ENCODE measurements at places on chromosomes 2 and 18. TPM values are rescaled to one million over a fixed set of nuclear protein-coding genes. Genes with fewer than 3 reads are reported as not detected.
A peak's percentile ranks its signal among the peaks of the same experiment; 100 is the strongest.

The DCDC2C gene
- total RNA-seq = not detected

- H3K27me3 ChIP-seq = no peaks in the 10 kb centered on the region
- H3K4me3 ChIP-seq = no peak overlapping the region
These were observed 41.4 kb downstream of the FECH start for GRCh38 chr18:57544936-57545660.

The SP9 gene
- total RNA-seq = 0.11 TPM

GRCh38 chr2:233412405-233412804, 58.1 kb downstream of the DGKD start:
- H3K4me1 ChIP-seq = no peaks in the 10 kb centered on the region
- no peaks in the 10 kb centered on the region for H3K36me3 ChIP-seq
- H3K4me3 ChIP-seq = no peak overlapping the region
- H3K27ac ChIP-seq = no peak overlapping the region

GRCh38 chr2:200863782-200864175, 679 bp downstream of the CLK1 start:
- H3K4me1 ChIP-seq = peaks cover 5% of the 10 kb centered on the region
- DNase-seq = no peak
- H3K4me3 ChIP-seq = peak overlapping the region; percentile 87
- no peaks in the 10 kb centered on the region for H3K27me3 ChIP-seq
- peak overlapping the region; percentile 95 for H3K27ac ChIP-seq
- peaks cover 2% of the 10 kb centered on the region for H3K36me3 ChIP-seq

- H3K4me1 ChIP-seq = no peaks in the 10 kb centered on the region
- DNase-seq = peak; percentile 49
- no peak overlapping the region for H3K27ac ChIP-seq
- no peaks in the 10 kb centered on the region for H3K36me3 ChIP-seq
- no peak overlapping the region for H3K4me3 ChIP-seq
These were observed 583.6 kb downstream of the IRS1 start for GRCh38 chr2:226215902-226216503.

DNA sequence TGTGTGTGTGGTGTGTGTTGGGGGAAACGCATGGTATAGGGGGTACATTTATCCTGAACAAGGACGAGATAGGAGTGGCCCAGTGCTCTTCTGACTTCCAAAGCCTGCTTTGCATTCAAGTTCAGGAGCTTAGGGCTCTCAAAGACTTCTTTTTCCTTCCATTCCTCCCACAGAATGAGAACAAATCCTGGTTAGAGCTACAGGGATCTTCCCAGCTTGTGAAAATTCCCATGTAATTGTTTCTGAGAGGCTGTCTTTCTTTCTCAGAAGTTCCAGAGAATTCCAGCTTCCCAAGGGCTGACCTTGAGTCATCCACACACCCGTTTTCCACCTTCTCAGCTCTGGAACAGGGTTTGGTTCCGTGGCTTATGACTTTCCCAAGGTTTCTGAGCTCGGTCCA, 38.9 kb downstream of the FASTKD2 start:
- H3K27me3 ChIP-seq = no peaks in the 10 kb centered on the region
- peaks cover 17% of the 10 kb centered on the region for H3K4me1 ChIP-seq
- no peak overlapping the region for H3K27ac ChIP-seq
- H3K4me3 ChIP-seq = no peak overlapping the region
- H3K36me3 ChIP-seq = no peaks in the 10 kb centered on the region

- no peak for DNase-seq
- no peaks in the 10 kb centered on the region for H3K27me3 ChIP-seq
- no peaks in the 10 kb centered on the region for H3K4me1 ChIP-seq
- no peaks in the 10 kb centered on the region for H3K36me3 ChIP-seq
- no peak overlapping the region for H3K27ac ChIP-seq
These were observed 122.1 kb downstream of the EML6 start for GRCh38 chr2:54845514-54845913.

- H3K27me3 ChIP-seq = no peaks in the 10 kb centered on the region
- H3K27ac ChIP-seq = no peak overlapping the region
- no peaks in the 10 kb centered on the region for H3K4me1 ChIP-seq
These were observed 12.7 kb downstream of the SP3 start for GRCh38 chr2:173952267-173953046.

- DNase-seq = peak; percentile 48
- no peaks in the 10 kb centered on the region for H3K27me3 ChIP-seq
- H3K4me3 ChIP-seq = no peak overlapping the region
- no peaks in the 10 kb centered on the region for H3K4me1 ChIP-seq
- H3K36me3 ChIP-seq = no peaks in the 10 kb centered on the region
These were observed 11.0 kb upstream of the DCDC2C start for GRCh38 chr2:3692375-3692774.

GRCh38 chr18:42536442-42536841, 579.0 kb downstream of the RIT2 start:
- no peaks in the 10 kb centered on the region for H3K27me3 ChIP-seq
- H3K27ac ChIP-seq = no peak overlapping the region
- H3K36me3 ChIP-seq = no peaks in the 10 kb centered on the region
- no peak for DNase-seq
- no peak overlapping the region for H3K4me3 ChIP-seq

The MBP gene
- 19.2 TPM for total RNA-seq

The RGPD4 gene
- 0.08 TPM for total RNA-seq

The MAP3K19 gene
- not detected for total RNA-seq

The CFAP221 gene
- 0.71 TPM for total RNA-seq

GRCh38 chr2:105070010-105070865, 32.4 kb downstream of the MRPS9 start:
- no peak overlapping the region for H3K4me3 ChIP-seq
- H3K4me1 ChIP-seq = 0 out of 2 replicates have a peak, but pooled peaks cover 7% of the 10 kb centered on the region
- no peaks in the 10 kb centered on the region for H3K36me3 ChIP-seq
- H3K27me3 ChIP-seq = no peaks in the 10 kb centered on the region
